ENCODE measurements at places on chromosomes 3 and 15.

DNA sequence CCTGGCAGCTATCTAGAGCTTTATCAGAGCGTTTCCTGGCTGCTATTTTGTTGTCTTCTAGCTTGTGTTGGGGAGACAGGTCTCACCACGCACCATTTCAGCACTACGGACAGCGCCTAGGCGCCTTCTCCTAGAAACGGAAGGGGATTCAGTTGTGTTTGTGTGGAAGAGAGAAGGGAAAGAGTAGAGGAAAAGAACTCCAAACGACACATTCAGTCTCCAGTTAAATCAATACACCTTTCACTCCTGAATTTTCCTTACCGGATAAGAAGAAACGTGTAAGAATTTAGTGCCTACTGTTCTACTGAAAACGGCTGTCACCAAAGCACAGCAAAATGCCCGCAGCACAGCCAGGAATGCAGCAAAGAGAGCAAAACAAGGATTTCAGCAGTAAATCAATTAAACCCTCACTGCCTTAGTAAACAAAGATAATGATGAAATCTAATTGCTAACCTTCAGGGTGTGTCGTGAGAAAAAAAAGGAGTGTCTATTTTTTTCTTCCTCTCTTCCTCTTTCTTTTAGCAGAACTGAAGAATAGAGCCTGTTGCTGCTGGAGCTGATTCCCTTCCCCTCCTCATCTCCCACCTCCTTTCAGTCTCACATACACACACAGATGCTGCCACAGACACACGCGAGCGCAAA lies 412 bp upstream of the CTXN2 start:
- DNase-seq, result peak; percentile 34

DNA sequence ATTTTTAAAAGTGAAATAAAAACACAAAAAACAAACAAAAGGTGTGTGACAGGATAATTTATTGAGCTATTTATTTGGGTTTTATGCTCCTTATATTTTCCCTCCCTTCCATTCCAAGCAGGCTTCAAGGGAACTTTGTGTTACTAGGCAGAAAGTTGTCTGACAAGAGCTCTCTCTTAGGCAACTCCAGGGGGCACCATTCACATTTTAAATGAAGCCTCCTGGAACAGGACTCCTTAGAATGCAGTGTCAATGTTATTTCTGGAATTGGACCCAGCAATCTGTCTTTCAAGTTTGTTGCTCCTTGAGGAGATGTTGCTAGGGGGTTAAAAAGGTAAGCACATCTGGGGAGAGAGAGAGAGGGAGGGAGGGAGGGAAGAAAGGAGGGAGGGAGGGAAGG lies 5.4 kb upstream of the RFX7 start:
- DNase-seq, result peak; percentile 13

- DNase-seq, result no peak
These were observed 14.1 kb upstream of the SATB1 start for GRCh38 chr3:18439281-18439680.

GRCh38 chr3:101216710-101217465 lies 103.5 kb downstream of the IMPG2 start:
- DNase-seq, result no peak

DNA sequence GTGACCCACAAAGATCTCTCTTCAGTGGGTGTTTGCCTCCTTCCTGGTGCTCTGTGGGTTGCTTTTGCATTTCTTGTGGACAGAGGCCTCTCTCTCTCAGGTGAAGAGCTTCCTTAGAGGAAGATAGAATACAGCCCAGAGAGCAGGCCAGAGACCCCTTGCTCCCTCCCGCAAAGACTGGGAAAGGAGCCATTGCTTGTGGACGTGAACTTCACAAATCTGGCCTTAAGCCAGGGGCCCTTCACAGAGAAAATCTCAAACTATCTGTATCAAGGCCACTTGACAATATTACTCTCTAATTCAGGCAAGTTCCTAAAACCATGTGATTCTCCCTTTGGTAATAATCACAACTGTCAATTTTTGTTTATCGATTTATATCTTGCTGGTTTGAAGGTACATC lies 30.4 kb upstream of the CLK3 start:
- DNase-seq, result no peak

GRCh38 chr3:124172816-124173215 lies 180.9 kb upstream of the ROPN1 start:
- DNase-seq, result no peak

GRCh38 chr3:48430708-48431101 lies 819 bp upstream of the PLXNB1 start:
- DNase-seq, result no peak

DNA sequence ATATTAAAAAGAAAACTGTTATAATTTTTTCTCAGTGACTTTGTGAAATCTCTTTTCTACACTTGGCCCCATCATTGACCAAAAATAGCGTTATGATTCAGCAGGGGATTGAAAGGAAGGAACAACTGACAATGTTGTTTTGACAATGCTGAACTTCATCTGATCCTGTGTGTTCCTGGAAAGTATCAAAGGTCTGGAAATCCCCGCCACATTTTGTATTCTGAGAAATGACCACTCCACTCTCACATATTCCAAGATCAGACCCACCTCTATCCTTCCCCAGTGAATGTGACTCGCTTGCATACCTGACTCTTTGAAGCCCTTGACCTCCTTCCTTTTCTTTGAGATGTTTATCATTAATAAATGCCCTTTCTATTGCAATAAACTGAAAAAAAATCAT lies 9.7 kb upstream of the RIOX2 start:
- DNase-seq, result no peak
